ENCODE measurements at places on chromosomes 2 and 18.

DNA sequence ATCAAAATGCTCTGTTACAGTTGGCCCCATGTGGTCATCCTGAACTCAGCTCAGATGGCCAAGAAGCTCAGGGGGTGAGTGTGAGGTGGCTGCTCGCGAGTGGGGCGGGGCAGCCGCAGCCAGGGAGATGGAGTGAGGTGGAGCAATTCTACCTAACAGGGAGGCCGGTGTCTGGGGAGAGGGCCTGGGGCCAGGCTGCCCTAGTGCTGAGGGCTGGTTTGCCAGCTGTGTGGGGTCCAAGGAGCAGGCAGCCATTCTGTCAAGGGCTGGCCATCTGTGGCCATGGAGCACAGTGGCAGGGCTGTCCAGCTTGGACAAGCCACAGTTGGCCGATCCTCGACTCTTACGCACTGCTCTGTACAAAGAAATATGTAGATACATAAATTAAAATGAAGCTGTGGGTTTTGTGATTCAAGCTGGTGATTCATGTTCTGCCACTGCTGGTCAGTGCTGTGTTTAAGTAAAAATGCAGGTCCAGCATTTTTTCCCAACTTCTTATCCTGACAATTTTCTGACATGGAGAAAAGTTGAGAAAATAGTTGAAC is 82.1 kb downstream of the HS6ST1 start:
- no peak for DNase-seq

GRCh38 chr18:79706006-79706405 is 26.4 kb downstream of the CTDP1 start:
- DNase-seq, result no peak

DNA sequence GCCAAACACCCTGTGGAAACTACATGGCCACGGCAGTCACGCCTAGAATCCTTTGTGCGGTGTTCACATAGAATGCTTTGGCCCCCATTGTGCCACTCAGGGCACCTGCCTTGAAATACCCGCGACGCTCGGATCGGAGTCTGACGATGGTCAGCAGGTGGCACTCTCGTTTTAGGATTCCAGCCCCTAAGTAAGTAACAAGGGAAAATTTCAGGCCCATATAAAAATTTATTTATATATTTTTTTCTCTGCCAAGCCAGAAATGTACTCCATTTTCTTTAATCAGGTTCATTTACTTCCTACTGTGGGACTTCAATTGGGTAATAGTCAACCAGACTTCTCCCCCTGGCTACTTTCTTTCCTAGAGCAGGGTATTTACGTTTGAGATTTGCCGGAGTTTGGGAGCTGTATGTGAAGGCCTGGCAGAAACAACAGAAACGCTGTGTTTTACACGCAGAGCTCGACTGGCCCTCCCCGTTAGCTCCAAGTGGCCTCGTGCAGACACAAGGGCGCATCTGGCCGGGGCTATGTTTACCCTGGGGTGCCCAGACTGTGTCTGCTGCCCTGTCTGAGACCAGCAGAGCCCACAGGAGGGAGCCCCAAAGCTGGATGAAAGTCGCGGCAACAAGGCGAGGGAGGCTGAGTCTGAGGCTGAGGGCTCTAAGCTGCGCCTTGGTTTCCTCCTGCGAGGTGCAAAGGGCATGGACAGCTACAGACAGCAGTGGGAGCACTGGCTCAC is 41.6 kb downstream of the LRRC30 start:
- no peak for DNase-seq

DNA sequence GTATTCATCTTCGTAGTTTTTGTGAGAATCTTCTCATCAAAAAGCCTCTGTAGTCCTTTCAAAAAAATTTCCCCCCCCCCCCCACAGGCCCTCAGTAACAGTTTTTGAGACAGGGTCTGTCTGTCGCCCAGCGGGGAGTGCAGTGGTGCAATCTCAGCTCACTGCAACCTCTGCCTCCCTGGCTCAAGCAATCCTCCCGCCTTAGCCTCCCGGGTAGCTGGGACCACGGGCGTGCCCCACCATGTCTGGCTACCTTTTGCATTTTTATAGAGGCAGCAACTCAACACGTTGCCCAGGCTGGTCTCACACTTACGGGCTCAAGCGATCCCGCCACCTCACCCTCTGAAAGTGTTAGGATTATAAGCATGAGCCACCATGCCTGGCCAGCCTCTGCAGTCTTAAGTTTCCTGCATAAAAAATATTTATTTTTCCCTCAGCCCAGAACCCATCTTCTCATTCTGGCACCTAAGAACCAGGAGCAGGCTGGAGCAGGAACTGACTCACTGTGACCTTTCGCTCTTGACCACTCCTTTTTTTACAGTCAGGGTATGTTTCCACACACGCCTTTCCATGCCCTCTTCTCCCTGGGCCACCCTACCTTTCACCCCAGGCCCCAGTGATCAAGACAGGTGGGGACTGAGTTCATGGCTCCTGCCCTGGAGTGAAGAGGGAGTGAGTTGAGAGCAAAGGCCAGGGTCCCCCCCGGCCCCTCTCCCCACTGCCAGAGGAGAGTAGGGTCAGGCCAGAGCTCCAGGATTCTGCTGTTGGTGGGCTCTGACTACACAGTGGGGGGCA is 32.5 kb upstream of the NT5DC4 start:
- no peak for DNase-seq

- no peak for DNase-seq
Measured at GRCh38 chr2:44109166-44109565, 59.5 kb upstream of the PPM1B start.

Measured in stimulated activated CD4-positive, alpha-beta T cell treated with anti-CD3 and anti-CD28 coated beads, Interleukin-12 subunit alpha, Interleukin-12 subunit beta, amount 100 ng/mL, for 48 hours (primary cell).